Transverse colon (tissue), 4 donors: ENCODE measurements at places on chromosomes 6 and 20. TPM values are rescaled to one million over a fixed set of nuclear protein-coding genes. Genes with fewer than 3 reads are reported as not detected.

- H3K27ac ChIP-seq = no peak overlapping the region
- no peak overlapping the region for H3K4me3 ChIP-seq
- DNase-seq = no peak
- H3K36me3 ChIP-seq = no peaks in the 10 kb centered on the region
- no peaks in the 10 kb centered on the region for H3K27me3 ChIP-seq
Observed at GRCh38 chr6:156660389-156660788, 116.8 kb upstream of the ARID1B start.

DNA sequence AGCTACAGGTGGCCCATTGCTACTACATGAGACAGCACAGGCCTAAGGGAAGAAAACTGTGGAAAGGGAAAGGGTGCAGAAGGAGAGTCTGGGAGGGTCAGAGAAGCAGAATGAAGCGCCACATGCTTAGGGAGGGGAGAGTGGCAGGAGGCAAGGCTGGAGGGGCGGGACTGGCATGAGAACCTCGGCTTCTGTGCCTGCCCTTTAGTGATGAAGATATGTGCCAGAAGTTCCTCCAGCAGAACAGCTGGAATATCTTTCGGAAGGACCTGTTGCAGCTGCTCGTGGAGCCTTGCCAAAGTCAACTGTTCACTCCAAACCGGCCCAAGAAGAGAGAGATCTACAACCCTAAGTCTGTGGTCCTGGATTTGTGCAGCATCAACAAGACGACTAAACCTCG lies 61.8 kb downstream of the CNBD2 start:
- no peak for DNase-seq
- H3K4me1 ChIP-seq = no peaks in the 10 kb centered on the region
- no peak overlapping the region for H3K4me3 ChIP-seq

The LCA5 gene
- 0.37 TPM for total RNA-seq

DNA sequence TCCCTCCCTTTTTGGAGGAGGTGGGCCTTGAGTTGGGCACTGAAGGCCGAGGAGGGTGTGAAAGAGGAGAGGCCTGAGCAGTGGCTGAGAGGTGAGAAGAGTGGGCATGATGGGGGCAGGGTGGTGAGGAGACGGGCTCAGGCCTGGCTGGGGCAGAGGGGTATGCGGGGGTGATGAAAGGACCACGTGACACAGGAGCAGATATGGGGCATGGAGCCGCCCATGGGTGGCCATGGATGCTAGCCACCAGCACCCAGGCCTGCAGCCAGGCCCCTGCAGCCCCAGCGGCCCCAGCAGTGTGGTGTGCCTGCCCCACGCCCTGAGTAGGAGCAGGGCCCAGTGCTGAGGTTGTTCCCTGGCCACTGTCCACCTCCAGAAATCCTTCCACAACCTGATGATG lies 26.5 kb downstream of the UQCC2 start:
- H3K4me1 ChIP-seq = no peaks in the 10 kb centered on the region
- no peak for DNase-seq
- no peak overlapping the region for H3K27ac ChIP-seq
- H3K4me3 ChIP-seq = no peak overlapping the region
- H3K27me3 ChIP-seq = no peaks in the 10 kb centered on the region

DNA sequence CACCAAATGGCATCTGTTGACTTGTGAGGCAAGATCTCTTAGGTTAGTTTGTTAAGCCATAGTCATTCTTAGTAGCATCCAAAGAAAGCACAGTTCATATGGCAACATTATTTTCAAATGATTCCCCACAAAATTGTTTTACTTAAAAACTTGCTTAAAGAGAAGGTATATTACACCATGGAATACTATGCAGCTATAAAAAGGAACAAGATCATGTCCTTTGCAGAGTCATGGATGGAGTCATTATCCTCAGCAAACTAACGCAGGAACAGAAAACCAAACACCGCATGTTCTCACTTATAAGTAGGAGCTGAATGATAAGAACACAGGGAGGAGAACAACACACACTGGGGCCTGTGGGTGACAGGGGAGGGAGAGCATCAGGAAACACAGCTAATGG lies 10.9 kb upstream of the DSE start:
- H3K4me3 ChIP-seq = no peak overlapping the region
- no peak overlapping the region for H3K27ac ChIP-seq
- no peaks in the 10 kb centered on the region for H3K27me3 ChIP-seq
- H3K36me3 ChIP-seq = no peaks in the 10 kb centered on the region

DNA sequence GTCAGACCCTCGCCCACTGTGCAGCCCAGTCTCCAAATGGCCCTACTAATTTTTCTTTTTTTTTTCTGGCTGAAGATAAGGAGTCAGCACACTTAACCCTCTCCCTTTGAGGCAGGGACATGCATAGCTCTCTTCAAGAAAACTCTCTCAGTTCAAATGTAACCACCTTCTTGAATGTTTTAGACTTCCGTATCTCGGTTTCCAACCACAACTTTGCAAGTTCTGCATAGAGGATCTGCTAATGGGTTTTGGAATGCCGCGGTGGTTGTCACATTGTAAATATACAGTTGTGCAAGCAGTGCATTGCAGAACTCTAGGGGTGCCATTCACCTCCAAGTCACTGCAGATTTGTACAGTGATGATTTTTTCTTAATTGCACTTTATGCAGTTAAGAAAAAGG lies 59.4 kb upstream of the SLC35B3 start:
- H3K4me3 ChIP-seq = no peak overlapping the region
- no peaks in the 10 kb centered on the region for H3K27me3 ChIP-seq
- no peaks in the 10 kb centered on the region for H3K4me1 ChIP-seq

DNA sequence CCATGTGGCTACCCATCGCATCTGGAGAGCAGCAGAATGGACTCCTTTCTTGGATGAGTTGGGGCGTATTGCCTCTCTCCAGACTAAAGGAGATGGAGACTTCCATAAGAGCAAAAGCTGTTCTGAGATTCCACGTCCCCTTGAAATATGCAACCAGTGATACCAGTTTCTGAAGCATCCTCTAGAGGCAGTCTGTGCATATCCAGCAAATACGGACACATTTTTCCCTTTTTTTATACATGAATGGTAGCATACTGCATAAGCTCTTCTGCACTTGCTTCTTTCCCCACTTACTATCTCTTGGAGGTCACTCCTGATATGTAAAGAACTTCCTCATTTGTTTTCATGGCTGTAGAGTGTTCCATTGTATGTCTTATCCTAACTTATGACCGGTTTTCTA lies 34.6 kb downstream of the TAF8 start:
- no peaks in the 10 kb centered on the region for H3K4me1 ChIP-seq
- no peak overlapping the region for H3K4me3 ChIP-seq
- no peaks in the 10 kb centered on the region for H3K27me3 ChIP-seq
- H3K36me3 ChIP-seq = no peaks in the 10 kb centered on the region

GRCh38 chr6:36040958-36041357 lies 13.3 kb downstream of the MAPK14 start:
- DNase-seq = no peak
- no peak overlapping the region for H3K4me3 ChIP-seq
- H3K27me3 ChIP-seq = no peaks in the 10 kb centered on the region
- no peaks in the 10 kb centered on the region for H3K36me3 ChIP-seq
- no peak overlapping the region for H3K27ac ChIP-seq
- peaks cover 35% of the 10 kb centered on the region for H3K4me1 ChIP-seq
